ENCODE measurements at places on chromosomes 4 and X.
A peak's percentile ranks its signal among the peaks of the same experiment; 100 is the strongest.

DNA sequence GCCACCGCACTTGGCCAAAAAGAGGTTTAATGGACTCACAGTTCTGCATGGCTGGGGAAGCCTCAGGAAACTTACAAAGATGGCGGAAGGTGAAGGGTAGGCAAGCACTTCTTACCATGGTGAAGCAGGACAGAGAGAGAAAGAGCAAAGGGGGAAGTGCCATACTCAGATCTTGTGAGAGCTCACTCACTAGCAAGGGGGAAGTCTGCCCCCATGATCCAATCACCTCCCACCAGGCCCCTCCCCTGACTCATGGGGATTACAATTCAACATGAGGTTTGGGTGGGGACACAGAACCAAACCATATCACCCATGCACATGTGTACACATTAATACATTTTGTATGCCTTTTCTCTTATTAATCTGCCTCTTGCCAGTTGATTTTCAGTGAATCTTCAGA lies 77.2 kb upstream of the HSD17B10 start:
- peak; percentile 62 for DNase-seq

DNA sequence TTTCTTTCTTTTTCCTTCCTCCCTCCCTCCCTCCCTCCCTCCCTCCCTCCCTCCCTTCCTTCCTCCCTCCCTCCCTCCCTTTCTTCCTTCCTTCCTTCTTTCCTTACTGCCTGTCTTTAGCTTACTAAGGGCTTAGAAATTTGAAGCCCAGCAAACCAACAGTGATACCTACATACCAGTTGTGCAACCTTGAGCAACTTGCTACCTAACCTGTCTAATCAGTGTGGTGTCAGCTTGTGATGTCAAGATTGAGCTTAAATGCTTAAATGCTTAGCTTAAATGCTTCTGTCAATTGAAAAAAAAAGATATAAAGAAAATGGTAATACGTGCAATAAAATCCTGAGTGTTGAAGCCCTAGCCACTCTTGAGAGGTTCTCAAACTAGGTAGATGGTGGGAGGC lies 728.6 kb downstream of the TRIML1 start:
- no peak for DNase-seq

DNA sequence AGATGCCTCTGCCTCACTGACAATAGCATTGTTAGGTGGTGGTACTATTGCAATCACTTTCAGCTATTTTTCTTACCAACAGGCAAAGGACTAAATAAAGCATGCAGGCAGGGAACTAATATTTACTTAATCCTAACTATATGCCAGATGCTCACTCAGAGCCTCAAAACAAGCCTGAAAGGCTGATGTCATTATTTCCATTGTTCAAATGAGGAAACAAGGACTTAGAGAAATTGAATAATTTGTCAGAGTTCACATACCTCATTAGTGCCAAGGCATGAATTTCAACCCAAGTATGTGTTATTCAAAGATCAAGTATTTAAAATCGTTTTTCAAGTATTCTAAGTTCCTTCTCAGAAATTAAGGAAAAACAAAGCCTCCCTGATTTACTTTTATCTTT lies 374.9 kb upstream of the TECRL start:
- no peak for DNase-seq

- no peak for DNase-seq
Measured at GRCh38 chr4:160142579-160142978, 1039.7 kb downstream of the RAPGEF2 start.

- no peak for DNase-seq
Measured at GRCh38 chr4:132767901-132768300, 381.2 kb upstream of the PCDH10 start.

GRCh38 chr4:108119199-108119800 lies 49.4 kb downstream of the LEF1 start:
- no peak for DNase-seq

- DNase-seq, result no peak
Measured at GRCh38 chr4:95289028-95289634, 259.6 kb downstream of the UNC5C start.

GRCh38 chr4:70640192-70640591 lies 11.6 kb downstream of the ENAM start:
- no peak for DNase-seq

DNA sequence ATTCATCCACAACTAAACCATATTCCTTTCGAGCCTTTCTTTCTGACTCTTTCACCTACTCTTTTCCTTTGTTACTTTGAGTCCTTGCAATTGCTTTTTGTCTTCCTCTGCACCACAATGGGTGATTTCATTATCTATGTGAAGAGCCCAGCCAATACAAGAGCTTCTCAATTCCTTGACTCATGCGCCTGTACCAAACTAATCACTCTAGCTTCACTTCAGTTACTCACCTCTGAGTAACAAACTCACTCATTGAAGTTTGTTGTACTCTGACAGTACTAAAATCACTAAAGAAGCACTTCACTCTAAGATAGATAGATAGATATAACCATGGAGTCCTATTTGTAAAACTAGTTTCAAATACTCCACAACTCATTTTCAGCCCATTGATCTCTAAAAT lies 191.7 kb upstream of the EPHA5 start:
- no peak for DNase-seq

DNA sequence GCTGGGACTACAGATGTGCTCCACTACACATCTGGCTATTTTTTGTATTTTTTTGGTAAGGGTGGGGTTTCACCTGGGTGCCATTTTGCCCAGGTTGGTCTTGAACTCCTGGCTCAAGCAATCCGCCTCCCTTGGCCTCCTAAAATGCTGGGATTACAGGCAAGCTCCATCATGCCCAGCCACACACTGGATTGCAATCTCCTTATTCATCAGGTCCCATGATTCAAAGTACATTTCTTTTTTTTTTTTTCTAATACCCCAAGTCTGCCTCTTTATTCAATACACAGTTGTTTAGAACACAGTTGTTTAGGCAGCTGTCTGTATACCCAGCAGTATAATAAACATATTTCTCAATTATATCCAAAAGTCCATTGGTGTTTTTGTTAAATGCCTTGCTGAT lies 130.3 kb upstream of the ARSJ start:
- no peak for DNase-seq

- DNase-seq, result peak; percentile 23
Measured at GRCh38 chrX:47091149-47091775, 13.0 kb downstream of the RGN start.

DNA sequence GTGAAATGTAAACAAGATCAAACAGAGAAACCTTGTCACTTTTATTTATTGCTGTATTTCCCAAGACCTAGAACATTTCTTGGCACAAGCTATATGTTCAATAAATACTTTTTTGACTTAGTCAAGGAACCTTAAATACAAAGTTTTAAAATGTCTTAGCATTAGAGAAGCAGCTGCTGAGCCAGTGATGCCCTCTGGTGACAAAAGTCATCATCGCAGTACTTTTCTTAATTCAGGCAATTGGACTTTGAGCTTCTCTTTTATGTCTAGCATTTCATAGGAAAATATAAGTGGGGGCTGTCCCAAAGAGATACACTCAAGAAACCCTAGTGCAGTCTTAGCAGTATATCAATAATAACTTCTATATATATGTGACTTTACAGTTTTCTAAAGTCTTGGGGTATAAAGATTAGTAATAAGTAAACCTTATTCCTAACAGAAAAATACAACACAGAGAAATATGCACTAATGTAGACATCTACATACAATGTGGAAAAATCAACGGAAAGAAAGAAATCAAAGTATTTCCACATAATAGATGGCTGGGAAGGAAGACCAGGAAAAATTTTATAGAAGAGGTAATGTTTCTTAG lies 118.4 kb downstream of the DTHD1 start:
- peak; percentile 54 for DNase-seq

- DNase-seq, result no peak
Measured at GRCh38 chr4:44326741-44327140, 121.9 kb downstream of the KCTD8 start.

DNA sequence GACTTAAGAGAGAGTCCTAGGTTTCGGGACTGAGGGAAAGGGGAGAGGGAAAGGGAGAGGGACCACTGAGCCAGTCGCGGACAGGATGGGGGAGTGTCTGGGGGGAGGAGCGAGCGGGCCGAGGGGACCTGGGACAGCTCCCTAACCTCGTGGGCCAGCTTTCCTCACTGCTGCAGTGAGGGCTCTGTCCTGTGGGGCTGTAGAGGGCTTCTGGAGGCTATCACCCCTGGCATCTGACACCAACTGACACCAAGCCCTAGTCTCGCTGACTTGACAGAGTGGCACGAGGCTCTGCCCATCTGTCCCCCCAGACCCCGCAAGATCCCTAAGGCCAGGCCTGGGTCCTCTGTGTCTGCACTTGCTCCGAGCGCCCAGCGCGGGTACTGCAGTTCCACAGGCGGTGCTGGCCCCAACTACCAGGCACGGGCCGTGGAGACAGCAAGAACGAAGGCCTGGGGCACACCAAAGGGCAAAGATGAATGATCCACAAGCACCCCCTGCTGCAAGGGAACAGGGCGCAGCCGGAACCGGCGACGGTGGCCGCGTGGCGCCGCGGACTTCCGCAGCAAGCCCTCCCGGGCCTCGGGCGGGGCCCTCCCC lies 465 bp downstream of the HAUS7 start:
- DNase-seq, result peak; percentile 62

GRCh38 chr4:5021546-5021945 lies 2.3 kb upstream of the CYTL1 start:
- DNase-seq, result no peak

DNA sequence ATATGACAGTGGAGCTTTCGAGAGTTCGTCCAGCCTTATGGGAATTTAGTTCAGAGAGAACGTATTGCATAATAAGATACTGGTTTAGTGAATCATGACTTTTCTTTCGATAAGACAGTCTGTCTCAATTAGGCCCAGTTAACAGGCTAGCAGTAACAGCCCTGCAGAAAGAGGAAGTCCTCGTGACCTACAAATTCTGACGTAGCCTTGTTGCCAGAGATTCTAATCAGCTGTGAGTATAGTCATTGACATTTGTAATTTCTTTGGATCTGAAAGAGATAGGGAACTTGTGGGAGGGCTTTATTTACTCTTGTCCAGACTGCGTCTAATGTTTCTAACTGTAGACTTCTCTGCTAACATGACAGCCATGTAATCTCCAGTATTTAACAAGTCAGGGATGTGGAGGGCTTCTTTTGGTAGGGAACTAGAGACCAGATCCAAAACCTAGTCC lies 15.8 kb downstream of the ART3 start:
- DNase-seq, result peak; percentile 93

- peak; percentile 3 for DNase-seq
Measured at GRCh38 chrX:115268421-115268820, 21.1 kb upstream of the LUZP4 start.

GRCh38 chr4:147576084-147576483 lies 41.1 kb upstream of the TMEM184C start:
- no peak for DNase-seq

- peak; percentile 20 for DNase-seq
Measured at GRCh38 chr4:828641-829271, 2.8 kb upstream of the CPLX1 start.

DNA sequence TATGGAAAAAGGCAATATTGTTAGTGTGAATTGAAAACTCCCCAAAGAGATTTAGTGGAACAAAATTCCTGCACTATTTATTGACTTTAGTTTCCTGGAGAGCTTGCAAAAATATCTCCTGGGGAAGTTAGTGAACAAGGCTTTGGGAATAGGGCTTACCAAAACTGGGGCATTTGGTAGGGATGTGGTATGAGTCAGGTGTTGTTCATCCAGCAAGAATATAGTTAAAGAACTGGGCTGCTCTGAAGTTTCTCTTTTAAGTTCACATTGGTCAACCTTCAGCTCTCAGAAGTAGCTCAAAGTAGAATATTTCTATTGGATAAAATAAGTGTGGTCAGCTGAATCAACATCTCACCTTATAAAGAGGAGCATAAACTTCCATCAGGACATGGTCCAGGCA lies 185.0 kb downstream of the CPE start:
- DNase-seq, result no peak

DNA sequence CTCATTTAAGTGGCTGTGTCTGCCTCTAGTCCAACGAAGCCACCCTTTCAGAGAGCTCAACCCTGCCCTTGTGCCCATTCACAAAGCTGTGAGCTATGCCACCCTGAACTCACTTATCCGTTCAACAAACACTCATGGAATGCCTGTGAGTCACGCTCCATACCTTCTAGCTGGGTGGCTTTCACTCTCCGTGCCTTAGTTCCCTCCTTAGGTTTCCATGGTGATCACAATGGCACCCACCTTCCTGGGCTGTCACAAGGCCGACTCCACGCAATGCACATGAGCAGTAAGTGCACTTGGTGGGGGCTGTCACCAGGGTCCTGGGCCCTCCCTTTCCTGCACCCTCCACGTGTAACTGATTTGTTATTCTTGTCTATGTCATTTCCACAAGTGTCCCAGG lies 37.2 kb upstream of the PPP2R2C start:
- DNase-seq, result no peak

- no peak for DNase-seq
Measured at GRCh38 chr4:167873496-167873895, 218.8 kb upstream of the ANXA10 start.

DNA sequence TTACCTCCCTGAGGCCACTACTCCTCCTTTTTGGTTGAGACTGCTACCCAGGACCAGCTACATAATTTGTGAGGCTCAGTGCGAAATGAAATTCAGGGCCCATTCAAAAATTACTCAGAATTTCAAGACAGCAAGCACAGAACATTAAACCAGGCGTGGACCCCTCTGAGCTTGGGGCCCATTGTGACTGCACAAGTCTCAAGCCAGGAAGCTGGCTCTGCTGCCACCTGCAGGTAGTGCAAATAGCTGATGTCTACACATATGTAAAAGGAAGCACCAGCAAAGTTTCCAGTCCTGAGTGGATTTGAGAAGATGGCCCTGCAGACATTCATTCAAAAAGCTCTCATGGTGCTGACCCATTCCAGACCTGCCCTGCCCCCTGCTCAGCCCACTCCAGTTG lies 213.4 kb upstream of the LNX1 start:
- DNase-seq, result peak; percentile 63

- peak; percentile 48 for DNase-seq
Measured at GRCh38 chr4:38333219-38333618, 330.8 kb upstream of the KLF3 start.

DNA sequence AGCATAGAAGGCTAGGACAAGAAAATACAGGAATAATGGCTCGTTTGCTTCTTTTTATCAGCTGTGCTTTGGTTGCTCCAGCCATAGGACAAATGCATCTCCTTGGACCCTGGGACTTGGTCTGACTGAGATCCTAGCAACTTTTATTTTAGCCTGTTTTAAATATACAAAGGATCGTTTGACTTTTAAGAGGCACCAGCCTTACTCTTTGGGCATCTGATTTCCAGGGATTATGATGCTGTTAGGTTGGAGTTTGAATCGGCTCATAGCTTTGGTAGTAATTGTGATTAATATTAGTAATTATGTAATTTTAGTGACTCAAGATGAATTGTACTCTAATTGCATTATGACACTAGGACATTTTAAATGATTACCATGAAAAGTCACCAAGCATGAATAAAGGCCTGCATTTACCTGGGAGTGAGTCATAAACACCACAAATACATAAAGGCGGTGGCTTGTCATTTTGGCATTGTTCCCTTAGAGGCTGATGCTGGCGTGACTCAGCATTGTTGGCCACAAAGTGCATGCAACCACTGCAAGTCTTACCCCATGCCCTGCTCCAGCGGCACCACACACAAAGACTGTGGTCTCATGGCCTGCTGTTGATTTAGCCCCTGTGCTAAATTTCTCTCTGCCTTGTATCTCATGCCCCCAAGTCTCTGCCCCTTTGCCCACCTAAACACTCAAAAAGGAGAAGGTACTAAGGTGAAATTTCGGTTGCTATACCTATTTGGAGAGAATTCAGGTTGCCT lies 12.4 kb downstream of the GPAT3 start:
- peak; percentile 96 for DNase-seq

Measured in hematopoietic multipotent progenitor cell treated with erythropoietin and hydrocortisone succinate and interleukin-3 and kit ligand, for 6 days (in vitro differentiated cells).